ENCODE measurements at places on chromosomes 5 and 9. TPM values are rescaled to one million over a fixed set of nuclear protein-coding genes. Genes with fewer than 3 reads are reported as not detected.

ARID3C gene
- total RNA-seq: not detected

DNA sequence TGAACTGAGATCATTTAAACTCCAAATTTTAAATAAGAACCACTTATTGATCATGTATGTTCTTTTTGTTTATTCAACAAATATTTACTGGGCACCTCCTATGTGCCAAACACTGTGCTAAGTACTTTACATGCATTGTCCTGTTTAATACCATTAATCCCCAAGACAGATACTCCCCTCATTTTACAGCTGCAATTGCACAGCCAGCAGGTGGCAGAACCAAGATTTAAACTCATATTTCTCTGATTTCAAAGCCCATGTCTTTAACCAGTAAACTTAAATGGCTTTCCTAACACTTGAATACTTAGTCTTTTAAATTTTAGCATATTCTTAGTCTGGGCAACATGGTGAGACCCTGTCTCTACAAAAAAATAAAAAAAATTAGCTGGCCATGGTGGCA is 43.4 kb upstream of the KIAA1958 start:
- DNase-seq: peak; percentile 13

- peak; percentile 13 for DNase-seq
Measured at GRCh38 chr9:23492126-23493002, 333.7 kb downstream of the ELAVL2 start.

DNA sequence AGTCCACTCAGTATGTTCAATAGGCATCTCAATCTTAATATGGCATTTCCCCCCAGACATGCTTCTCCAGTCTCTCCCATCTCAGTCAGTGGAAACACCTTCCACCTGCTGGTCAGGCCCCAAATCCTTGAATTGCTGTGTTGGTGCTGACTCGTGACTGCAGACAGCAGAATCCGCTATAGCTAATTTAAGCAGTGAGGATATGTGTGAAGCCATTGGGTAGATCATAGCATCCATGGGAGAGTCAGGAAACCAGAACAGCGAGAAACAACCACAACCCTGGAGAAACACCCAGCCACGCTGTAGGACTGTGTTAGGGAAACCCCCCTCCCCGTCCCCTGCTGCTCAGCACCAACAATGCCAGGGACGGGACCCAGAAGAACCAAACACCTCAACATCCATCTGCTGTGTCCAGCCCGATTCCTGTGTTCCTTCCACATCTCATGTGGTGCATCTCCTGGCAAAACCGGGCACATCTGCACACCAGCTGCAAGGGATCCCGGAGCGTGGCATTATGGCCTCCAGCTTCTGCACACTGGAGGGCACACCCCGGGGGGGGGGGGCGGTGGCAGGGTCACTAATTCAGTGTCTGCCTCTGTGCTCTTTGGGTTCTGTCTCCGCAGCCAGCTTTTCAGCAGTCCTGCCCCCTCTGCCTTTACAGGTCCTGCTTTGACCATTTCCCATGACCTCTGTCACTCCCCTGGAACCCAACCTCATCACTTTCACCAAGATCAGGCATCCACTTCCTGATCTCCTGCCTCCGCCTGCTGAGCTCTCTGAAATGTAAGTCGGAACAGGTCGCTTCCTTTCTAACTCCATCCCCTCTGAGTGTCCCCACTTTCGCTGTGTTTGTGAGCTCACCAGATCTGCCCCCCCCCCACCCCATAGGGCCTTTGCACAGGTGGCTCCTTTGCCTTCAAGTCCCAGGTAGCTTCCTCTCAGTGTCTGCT is 2.4 kb upstream of the PLEKHG4B start:
- DNase-seq: no peak

DNA sequence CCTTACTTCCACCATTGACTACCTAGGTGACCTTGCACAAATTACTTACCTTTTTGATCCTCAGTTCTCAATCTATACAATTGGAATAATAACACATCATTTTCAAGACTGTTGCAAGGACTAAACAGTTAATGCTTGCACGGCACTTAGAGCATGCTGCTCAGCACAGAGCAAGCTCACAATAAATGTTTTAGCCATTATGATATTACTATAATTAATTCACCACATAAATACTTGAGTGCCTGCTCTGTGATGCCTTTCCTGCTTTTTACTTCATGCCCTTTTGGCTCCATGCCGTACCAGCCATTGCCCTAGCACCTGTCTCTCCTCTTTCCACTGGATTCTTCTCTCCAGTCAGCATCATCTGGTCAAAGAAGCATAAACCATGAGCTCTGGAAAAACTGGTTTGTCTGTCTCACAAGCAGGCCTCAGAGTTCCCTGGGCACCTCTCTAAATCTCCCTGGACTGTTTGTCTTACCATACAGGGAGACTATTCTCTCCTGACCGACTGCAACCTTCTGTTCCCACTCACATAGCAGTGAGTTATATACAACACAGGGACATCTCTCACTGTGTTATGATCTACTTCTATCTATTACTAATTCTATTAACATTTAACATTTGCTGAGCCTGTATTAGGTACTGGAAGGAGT is 260.4 kb upstream of the ADRA1B start:
- DNase-seq: no peak

DNA sequence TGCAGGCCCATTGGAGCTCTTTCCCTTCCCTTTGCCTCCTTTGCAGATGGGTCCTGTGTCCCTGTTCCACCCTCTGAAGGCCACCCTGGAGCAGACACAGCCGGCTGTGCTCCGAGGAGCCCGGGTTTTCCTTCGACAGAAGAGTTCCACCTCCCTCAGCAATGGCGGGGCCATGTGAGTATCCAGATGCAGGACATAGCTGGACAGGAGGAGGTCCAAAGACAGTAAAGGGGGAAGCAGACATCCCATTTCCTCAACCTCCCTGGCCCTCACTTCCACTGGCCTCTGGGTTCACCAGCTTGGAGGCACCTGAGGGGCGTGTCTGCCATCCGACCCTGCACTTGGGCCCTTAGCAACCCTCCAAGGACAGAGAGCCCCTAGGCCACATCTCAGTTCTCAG is 237.9 kb downstream of the CACNA1B start:
- no peak for DNase-seq

DNA sequence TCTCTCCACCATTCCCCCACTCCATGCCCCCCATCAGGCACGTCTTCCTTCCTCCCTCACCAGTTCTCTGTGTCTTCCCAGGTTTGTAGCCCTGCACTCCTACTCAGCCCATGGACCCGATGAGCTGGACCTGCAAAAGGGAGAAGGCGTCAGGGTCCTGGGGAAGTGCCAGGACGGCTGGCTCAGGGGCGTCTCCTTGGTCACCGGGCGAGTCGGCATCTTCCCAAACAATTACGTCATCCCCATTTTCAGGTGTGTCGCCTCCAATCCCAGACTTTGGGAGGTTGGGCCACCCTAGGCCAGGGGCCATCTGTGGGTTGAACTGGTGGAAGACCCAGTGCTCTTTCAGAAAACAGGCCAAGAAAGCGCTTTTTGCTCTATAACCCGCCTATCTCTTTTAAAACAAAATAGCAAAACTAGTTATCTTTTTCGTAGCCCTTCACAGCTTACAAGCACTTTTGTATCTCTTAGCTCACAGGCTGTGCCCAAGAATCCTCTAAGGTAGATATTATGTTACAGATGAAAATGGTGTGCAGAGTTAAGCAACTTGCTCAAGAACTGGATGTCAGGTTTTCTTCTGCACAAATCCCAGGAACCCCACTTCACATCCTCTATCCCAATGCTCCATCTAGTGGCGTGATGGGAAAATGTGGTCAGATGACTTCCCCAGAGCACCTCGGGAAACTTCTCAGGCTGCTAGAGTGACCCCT is 56.2 kb downstream of the PLAC8L1 start:
- DNase-seq: peak; percentile 52

DNA sequence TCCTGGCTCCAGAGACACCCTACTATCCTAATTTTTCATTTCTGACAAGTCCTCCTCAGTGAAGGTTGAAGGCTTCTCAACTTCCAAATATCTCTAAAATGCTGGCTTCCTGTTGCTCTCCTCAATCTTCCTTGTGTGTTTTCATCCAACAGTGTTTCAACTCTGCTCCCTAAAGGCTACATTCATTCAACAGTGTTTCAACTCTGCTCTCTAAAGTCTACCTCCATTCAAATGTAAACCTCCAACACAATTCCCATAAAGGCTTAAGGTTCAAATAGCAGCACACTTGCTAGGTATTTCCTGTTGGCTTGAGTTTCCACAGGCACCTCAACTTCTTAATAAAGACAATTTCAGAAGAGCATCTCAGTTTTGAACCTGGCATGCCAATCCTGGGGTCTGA is 164.8 kb downstream of the HINT1 start:
- DNase-seq: no peak

All from adrenal gland (tissue), 19 donors.